ENCODE measurements at places on chromosomes 3 and 15.

DNA sequence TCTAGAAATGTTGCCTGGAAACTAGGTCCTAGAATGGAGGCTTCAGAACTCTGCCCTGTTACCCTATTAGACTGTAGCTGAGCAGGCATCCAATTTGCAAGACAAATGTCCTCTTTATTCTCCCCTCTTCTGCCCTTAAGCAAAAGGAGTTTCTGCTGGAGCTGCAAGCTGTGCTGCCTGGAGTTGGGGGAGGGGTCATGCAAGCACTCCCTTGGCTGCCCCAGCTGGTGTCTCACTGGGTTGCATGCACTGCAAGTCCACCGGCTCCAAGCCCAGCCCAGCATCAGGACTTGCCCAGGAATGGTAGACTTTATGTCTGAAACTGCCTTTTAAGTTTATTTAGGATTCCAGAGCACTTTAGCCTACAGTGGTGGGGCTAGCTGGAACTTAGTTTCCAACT is 15.7 kb upstream of the RBP2 start:
- DNase-seq: no peak

GRCh38 chr3:100898681-100899080 is 94.5 kb downstream of the ABI3BP start:
- no peak for DNase-seq

DNA sequence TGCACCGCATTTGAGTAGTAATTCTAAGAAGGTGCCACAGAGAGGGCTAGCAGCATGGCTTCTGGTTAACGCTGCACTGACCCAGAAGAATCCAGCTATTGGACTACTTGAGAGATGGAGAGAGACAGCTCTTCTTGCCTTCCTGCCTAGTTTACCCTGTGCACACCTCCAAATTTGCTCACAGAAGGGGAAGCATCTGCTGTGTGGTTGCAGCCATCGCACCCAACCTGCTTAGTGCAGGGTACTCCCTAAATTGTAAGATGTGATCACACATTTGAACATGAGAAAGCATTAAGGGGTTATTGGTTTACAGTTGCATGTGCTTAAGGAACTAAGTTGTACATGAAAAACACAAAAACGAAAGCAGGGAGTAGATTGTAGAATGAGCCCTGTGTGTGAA is 122.1 kb downstream of the FOXB1 start:
- no peak for DNase-seq

DNA sequence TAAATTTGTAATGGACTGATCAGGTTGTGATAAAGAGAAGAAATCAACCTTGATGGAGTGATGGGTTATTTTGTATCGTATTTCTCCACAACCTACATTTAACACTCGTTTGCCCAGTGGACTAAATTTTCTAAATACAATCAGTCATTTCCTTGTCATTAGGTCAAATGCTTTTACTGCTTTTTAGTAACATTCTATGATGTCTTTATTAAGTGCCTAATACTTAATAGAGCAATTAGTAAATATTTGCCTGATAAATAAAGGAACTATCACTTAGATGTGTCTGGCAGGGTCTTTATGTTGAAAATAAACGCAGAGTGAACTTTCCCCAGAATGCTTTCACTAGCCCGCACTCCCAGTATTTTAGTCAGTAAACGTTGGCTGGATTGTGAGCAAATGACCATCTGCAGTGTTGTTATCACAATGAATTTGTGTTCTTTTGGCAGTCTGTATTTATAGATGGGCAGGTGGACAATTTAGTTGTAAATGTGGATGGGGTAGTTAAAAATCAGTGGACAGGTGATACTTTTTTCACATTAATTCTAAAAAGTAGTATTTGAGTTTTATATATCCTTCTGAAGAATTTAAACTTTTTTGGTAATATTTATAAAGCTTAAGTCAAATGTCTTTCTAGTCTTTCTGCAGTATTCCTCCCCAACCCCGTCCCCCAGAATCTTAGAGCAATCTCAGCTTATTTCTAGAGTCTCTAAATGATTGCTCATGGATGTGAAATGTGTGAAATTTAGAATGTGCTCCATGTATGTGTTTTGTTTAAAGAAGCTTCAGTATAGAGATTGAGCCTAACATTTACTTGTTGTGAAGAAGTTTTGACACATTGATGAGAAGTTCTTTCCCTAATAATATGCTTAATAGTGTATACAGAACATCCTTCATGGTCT is 4.9 kb downstream of the USP3 start:
- DNase-seq: no peak

GRCh38 chr15:52294881-52295420 is 653 bp downstream of the MYO5C start:
- no peak for DNase-seq

GRCh38 chr3:107928084-107928445 is 162.8 kb downstream of the CD47 start:
- no peak for DNase-seq

DNA sequence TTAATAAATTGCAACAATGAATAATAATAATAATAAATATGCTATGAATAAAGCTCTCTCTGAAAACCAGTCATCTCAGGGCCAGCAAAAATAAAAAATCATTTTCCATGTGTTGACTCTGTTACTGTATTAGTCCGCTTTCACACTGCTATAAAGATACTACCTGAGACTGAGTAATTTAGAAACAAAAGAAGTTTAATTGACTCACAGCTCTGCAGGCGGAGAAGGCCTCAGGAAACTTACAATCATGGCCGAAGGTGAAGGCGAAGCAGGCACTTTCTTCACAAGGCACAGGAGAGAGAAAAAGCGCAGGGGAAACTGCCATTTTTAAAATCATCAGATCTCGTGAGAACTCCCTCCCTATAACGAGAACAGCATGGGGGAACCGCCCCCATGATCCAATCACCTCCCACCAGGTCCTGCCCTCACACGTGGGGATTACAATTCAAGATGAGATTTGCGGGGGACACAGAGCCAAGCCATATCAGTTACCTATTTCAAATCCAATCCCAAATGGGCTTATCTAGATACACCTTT is 224.1 kb downstream of the IGSF11 start:
- DNase-seq: no peak

- DNase-seq: no peak
Observed at GRCh38 chr15:80010131-80010673, 39.2 kb upstream of the BCL2A1 start.

GRCh38 chr3:68893600-68894239 is 38.6 kb downstream of the TAFA4 start:
- DNase-seq: no peak

DNA sequence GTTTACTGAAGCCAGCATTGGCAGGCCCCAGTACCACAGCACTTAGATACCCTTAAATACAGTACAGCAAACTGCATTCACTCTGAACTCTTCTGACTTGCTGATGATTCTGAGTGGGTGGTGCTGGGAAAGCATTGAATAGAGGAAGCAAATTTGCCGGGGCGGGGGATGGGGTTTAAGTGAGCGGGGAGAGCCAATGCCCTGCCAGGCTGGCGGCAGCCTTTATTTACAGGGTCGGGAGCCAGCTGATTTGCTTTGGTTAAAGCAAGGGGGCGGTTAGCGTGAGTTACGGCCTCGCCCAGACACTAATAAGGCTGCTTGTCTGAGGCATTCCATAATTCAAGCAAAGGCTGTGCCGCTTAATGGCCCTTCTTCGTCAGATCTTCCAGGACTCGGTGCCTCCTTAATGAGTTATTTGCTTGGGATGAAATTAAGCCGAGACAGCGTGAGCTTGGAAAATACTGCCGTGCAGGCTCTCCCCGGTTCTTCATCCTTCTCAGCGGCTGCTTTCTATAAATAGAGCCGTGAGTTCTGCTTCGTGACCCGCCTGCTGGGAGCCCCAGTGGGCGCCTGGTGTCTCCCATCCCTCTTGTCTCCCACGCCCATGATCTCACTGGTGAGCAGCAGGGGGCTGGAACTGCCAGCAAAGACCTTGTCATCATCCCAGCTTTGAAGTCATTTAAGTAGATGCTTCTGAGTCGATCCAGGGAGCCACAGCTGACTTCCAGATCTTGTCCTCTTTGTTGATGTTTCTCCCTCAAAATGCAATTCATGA is 25.8 kb downstream of the SPSB4 start:
- DNase-seq: no peak

DNA sequence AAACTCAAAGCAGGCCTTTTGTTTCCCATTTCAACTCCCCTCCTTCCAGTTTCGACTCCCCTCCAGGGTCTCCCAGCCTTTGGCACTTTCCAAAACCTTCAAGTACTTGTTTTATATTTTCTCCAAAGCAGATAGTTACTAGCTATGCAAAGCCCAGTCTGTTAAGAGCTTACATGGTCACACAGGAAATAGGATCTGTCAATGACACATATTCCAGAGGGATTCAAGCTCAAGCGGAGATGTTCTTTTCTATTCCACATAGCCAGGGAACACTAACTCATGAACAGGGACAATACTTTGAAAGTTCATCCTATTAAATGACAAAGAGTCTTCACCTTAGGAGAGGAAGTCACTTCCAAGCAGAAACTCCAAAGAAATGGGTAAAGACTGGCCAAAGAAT is 18.6 kb downstream of the SUCLG2 start:
- DNase-seq: no peak

DNA sequence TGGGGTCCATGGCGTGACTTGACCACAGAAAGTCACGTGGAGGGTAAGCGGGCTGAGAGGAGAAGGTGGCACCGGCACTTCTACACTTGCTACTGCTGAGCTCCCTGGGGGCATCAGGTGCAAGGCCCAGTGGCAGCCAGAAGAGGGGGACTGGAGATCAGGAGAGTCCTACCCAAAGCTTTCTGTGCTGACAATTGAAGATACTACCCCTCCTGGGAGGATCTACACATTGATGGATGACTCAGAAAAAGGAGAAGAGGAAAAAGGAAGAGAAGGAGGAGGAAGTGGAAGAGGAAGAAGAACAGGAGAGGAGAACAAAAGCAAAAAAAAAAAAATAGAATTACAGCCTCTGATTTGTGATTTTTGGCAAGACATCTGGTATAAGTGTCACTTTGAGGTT is 41.2 kb downstream of the MYO5C start:
- no peak for DNase-seq

DNA sequence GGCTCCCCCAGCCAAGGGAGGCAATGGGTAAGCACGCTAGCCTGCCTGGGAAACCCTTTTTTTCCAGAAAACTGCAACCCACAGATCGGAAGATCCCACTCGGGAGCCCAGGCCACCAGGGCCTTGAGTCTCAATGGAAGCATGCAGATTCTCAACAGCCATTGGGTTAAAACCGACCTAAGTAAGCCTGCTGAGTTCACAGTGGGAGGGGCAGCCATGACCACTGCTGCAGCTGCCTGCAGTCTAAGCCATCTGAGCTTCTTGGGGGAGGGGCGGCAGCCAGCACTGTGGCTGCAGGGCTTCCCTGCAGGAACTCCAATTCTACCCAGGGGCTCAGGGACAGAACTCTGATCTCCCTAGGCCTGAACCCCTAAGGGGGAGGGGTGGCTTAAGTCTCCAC is 82.0 kb downstream of the DPPA2 start:
- no peak for DNase-seq

- no peak for DNase-seq
Observed at GRCh38 chr3:126442856-126443242, 32.8 kb downstream of the ZXDC start.

DNA sequence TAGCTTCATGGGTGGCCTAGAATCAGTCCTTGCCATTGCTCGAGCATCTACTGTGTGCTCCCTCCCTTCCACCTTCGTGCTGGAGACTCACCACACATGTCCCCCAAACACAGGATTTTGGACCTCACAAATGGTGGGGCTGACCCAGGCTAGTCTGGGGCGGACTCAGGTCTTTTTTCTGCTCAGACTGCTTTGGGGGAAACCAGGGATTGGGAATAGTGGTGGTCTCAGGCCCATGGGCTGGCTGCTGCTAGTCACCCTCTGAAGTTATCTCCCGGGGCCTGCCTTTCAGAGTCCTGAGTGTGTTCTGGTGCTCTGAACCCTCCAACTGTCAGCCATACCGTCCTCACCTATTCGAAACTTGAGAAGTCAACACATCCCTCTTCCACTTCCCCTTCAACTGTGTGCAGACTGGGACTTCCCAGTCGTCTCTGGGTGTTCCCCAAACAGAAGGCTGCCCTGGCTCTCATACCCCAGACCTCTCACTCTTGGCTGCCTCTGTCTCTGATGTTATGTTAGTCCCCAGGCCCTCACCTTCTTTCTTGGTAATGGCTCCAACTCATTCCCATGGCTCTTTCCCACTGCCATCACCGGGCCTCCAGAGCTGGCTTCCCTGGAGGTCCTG is 46.0 kb downstream of the PPCDC start:
- DNase-seq: no peak

- no peak for DNase-seq
Observed at GRCh38 chr3:5339967-5340535, 152.5 kb downstream of the EDEM1 start.

DNA sequence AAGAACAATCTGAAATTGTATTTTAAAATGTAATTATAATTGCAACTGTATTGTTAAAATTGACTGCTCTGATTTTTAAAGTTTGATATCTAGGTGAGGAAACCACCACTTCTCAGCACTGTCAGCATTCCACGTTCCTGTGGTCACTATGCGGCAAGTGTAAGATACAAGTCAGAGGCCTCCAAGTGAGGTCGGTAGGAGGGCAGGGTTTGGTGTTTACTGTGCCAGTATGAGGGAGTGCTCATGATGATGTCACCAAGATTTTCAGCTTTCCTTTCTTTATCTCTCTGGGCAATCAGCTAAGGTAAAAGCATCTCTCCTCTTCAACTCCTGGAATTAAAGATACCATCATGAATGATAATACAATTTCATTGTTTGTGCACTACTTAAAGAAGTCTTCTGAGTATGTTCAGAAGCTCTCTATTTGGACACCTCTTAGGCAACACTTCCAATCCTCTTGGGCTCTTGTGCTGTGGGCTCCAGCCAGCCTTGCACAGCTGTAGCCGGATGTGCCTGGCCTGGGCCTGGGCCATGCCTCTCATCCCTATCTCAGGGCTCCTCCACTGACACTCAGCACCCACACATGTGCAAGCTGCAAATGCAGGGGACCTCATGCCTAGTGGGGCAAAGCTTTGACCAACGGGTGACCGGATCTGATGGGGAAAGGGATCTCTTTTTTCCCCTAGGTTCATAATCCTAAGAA is 42.9 kb downstream of the CCR3 start:
- DNase-seq: no peak

DNA sequence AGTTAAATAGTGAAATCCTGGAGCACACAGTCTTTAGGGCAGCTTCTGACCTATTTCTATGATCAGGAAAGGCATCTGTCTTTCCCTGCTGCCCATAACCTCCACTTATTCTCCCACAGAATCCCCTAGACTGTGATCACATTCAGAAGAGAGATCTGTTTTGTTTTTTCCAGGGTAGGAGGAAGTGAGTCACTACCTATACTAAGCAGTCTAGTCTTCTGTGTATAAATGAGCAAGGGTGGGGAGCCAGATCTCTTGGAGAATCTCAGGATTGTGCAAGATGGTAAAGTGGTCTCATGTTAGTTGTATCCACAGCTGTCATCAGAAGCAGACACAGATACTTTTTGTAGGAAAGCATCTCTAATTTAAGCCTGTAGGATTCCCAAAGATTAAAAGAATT is 11.8 kb upstream of the FBXO22 start:
- no peak for DNase-seq

DNA sequence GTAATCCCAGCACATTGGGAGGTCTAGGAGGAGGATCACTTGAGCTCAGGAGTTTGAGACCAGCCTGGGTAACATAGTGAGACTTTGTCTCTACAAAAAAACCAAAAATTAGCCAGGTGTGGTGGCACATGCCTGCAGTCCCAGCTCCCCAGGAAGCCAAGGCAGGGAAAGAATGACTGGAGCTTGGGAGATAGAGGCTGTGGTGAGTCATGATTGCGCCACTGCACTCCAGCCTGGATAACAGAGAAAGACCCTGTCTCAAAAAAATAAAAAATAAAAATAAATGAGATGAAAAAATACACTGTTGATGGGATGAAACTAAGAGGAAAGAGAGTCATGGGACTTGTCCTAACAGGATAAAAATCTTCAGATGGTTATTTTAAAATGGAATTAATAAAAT is 137.6 kb downstream of the IMPG2 start:
- DNase-seq: no peak

GRCh38 chr15:78167227-78167888 is 18.2 kb downstream of the IDH3A start:
- no peak for DNase-seq

All from progenitor cell of endocrine pancreas (in vitro differentiated cells).